ENCODE measurements at places on chromosomes 7 and 10.

GRCh38 chr10:35217455-35217854 is 90.8 kb downstream of the CREM start:
- no peak for DNase-seq

DNA sequence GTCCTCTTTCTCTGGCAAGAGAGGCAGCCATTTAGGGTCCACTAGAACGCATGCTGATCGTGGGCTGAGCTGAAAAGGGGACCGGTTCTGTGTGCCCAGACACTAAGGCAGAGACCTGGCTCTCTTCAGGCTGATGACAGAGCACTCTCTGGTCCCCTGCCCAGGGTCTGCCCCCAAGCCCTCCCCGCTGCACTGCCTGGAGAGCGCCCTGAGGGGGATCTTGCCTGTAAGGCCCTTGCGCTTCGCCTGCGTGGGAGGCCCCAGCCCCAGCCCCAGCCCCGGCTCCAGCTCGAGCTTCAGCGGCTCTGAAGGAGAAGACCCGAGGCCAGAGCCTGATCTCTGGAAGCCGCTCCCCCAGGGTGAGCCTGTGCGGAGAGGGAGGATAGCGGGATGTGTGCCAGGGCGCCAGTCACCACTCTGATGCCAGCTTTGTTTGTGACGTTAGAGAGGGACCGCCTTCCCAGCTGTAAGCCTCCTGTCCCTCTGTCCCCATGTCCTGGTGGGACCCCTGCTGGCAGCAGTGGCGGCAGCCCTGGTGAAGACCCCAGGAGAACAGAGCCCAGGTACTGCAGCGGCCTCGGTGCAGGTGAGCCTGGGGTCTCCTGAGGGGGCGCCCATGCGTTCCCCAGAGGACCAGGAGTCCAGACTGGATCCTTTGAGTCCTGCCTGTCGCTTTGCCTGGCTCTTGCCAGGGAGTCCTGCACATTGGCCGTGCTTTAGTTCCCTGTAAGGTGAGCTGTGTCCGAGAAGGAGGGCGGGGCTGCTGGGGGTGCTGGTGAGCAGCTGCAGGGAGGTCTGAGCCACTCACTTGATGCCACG is 43.2 kb downstream of the ZNF467 start:
- no peak for DNase-seq

DNA sequence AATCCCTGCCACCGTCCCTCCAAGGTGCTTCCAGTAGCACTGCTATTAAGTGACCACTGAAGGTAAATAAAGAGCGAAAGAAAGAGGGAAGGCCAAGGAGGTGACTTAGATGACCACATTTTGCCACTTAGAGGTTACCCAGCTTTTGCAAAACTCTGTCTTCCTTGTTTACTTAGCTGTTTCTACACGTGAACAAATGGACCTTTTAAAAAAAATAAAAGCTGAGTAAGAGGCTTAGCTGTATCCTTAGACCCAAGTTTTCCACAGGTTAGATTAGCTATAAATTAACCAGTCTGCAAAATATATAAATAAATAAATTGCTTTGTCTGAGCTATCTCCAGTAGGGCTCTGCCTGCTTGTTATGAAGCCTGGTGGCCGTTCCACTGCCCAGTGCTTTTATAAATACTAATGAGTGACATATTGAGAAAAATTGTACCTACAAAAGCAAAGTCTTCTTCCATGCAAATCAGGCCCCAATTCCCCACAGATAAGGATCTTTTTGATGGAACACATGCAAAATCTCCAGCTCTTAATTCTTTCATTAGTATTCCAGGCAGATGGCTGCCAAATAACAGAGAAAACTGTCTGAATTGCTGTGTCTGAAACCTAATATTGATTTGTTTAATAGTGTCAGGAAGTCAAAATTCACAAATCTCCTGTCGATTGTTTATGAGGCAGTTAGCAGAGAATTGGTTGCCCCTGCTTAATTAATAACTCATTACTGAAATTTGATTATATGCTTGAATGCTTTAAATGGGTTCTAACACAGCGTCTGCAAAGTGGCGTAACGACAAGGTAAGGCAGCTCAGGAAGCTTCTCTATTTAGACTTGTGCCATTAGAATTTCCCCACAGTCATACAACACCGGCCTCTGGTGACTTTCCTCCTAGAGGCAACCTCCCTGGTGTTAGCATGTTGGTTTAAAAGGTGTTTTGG is 176.7 kb downstream of the EMX2 start:
- DNase-seq: no peak

- no peak for DNase-seq
Observed at GRCh38 chr10:4532467-4532866, 293.5 kb upstream of the AKR1E2 start.

DNA sequence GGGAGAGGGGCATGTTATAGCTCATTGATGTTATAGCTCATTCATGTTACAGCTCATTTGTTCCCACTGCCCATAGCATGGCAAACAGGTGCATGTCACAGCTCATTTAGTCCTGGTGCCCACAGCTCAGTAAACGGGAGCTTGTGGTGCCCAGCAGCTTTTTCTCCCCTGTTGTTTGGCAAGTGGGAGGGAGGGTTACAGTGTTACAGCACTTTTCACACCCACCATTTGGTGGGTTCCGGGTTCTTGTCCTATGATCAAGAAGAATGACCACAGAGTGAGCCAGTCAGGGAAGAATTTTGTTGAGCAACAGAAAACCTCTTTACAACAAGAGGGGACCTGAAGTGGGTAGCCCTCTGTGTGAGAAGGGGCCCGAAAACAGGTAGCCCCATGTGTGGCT is 162.8 kb upstream of the CSTF2T start:
- no peak for DNase-seq

GRCh38 chr7:36904101-36904500 is 179.8 kb upstream of the AOAH start:
- no peak for DNase-seq

DNA sequence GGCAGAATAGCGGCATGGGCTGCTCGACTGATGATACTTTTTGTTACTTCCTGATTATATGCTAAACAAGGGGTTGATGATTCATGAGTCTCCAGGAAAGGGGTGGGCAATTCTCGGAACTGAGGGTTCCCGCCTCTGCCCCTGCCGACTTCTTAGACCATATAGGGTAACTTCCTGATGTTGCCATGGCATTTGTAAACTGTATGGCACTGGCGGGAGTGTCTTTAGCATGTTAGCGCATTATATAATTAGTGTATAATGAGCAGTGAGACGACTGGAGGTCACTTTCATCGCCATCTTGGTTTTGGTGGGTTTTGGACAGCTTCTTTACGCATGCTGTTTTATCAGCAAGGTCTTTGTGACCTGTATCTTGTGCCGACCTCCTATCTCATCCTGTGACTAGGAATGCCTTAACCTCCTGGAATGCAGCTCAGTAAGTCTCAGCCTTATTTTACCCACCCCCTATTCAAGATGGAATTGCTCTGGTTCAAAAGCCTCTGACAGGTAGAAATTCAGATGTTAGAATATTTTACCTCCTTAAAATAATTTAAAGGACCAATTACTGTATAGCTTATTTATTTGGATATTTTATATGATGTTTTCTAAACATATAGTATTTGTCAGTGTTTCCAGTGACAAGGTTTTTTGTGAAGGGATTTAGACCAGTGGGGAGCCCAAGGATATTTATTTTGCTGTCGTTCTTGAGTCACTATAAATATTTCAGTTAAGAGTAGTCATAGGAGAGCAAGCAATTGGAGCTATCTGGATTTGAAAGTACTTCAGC is 90.1 kb upstream of the PIK3CG start:
- no peak for DNase-seq

DNA sequence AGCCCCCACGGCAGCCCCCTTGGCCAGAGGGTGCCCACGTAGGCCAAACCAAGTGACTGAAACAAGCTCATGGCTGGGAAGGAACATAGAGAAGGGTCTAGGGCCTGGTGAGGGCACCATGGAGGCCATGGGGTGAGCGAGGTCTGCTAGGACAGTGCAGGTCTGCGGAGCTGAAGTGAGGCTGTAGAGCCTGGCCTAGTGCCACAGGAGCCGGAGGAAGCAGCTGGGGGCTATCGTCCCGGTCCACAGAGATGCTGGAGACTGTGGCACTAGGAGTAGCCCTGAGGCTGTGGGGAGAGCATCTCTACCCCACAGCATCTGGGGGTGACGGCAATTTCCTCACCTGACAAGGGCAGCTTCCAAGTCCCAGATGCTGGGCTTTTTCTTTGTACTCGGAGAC is 150.3 kb downstream of the ZNF22 start:
- DNase-seq: no peak

GRCh38 chr7:102081244-102081627 is 205.4 kb upstream of the SH2B2 start:
- DNase-seq: no peak

- DNase-seq: no peak
Observed at GRCh38 chr10:61832866-61833481, 68.5 kb upstream of the ARID5B start.

- DNase-seq: no peak
Observed at GRCh38 chr10:22570733-22571430, 143.5 kb downstream of the PIP4K2A start.

DNA sequence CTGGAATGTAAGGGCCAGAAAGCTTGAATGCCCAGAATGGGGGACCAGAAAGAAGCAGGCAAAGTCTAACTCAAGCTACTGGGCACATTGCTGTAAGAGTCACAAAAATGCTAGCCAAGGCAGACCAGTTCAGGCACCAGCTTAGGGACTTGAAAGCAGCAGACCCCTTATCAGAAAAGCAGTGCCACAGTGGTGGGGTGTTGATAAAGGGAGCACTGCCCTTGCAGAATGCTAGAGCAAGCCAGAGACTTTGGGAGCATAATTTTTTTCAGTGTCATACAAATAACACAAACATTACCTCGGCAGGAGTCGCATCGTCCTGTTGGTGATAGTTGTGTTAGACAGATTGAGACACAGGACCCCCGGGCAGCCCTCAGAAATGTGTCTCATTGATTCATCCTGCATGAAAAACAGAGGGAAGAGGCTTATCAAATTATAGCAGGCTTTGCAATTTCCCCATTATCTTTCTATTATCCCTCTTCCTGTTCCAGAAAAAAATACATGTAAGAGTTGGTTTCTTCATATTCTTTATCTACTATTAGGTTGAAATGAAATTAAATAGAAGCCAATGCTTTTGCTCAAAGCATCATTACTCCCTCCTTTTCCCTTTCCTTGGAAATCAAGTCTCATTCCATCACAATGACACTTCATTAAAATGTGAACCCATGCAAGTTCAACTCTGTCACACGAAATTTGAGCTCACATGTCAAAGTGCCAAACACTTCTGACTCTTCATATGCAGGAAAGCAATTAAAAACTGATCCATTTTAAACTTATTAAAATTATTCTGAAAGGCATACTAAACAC is 13.4 kb downstream of the LRRC17 start:
- DNase-seq: no peak

- no peak for DNase-seq
Observed at GRCh38 chr7:81036057-81036456, 117.2 kb upstream of the SEMA3C start.

- no peak for DNase-seq
Observed at GRCh38 chr10:72687035-72687434, 4.9 kb upstream of the MCU start.

GRCh38 chr10:98915911-98916310 is 319.7 kb downstream of the HPSE2 start:
- DNase-seq: no peak

- DNase-seq: no peak
Observed at GRCh38 chr7:127833641-127834040, 181.6 kb downstream of the SND1 start.

GRCh38 chr10:11168423-11169090 is 150.9 kb downstream of the CELF2 start:
- DNase-seq: no peak

DNA sequence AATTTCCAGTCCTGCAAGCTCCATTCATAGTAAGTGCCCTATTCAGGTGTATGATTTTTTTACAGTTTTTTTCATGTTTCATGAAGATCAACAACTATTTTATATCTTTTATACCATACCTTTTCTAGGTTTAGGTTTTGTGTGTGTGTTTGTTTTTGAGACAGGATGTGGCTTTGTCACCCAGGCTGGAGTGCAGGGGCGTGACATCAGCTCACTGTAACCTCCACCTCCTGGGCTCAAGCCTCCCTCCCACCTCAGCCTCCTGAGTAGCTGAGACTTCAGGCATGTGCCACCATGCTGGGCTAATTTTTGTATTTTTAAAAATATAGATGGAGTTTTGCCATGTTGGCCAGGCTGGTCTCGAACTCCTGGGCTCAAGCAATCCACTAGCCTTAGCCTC is 35.0 kb downstream of the ARMH3 start:
- no peak for DNase-seq

- DNase-seq: no peak
Observed at GRCh38 chr10:99782447-99783286, at the start of gene ABCC2. ABCC2 (plus strand) TSS chr10:99782640; CDS start chr10:99782845, 205 bp downstream.

- no peak for DNase-seq
Observed at GRCh38 chr10:126376956-126377355, 11.3 kb downstream of the ADAM12 start.

All from glutamatergic neuron (in vitro differentiated cells).